ENCODE measurements at places on chromosomes 6 and 20. TPM values are rescaled to one million over a fixed set of nuclear protein-coding genes. Genes with fewer than 3 reads are reported as not detected.

HLA-DQA1 gene
- total RNA-seq: not detected

CST4 gene
- total RNA-seq: not detected

RNF144B gene
- total RNA-seq: not detected

SLC22A16 gene
- total RNA-seq: not detected

PHACTR3 gene
- 0.12 TPM for total RNA-seq

SCUBE3 gene
- 0.10 TPM for total RNA-seq

PACRG gene
- total RNA-seq: not detected

FOXA2 gene
- not detected for total RNA-seq

PACSIN1 gene
- not detected for total RNA-seq

LAMA4 gene
- 7.7 TPM for total RNA-seq

HMGN4 gene
- 164 TPM for total RNA-seq

RIPPLY2 gene
- not detected for total RNA-seq

LPIN3 gene
- total RNA-seq: 4.5 TPM

SNAP25 gene
- total RNA-seq: 31.3 TPM

TSPYL1 gene
- total RNA-seq: 53.4 TPM

KHDC1 gene
- 2.1 TPM for total RNA-seq

PEX7 gene
- total RNA-seq: 17.1 TPM

MUC21 gene
- not detected for total RNA-seq

Measured in RPMI7951 (cell line).